ENCODE measurements at places on chromosomes 12 and 14. TPM values are rescaled to one million over a fixed set of nuclear protein-coding genes. Genes with fewer than 3 reads are reported as not detected.

SIX1 gene
- 6.0 TPM for total RNA-seq

HRK gene
- total RNA-seq, result not detected

TAS2R42 gene
- not detected for total RNA-seq

C3AR1 gene
- total RNA-seq, result 0.24 TPM

LYZ gene
- not detected for total RNA-seq

GRCh38 chr12:8894378-8894777 is 19.9 kb upstream of the PHC1 start:
- H3K4me3 ChIP-seq, result no peak overlapping the region
- H3K36me3 ChIP-seq, result no peaks in the 10 kb centered on the region
- H3K4me1 ChIP-seq, result no peaks in the 10 kb centered on the region
- H3K27ac ChIP-seq, result no peak overlapping the region
- DNase-seq, result no peak
- H3K27me3 ChIP-seq, result peaks cover 2% of the 10 kb centered on the region

DNA sequence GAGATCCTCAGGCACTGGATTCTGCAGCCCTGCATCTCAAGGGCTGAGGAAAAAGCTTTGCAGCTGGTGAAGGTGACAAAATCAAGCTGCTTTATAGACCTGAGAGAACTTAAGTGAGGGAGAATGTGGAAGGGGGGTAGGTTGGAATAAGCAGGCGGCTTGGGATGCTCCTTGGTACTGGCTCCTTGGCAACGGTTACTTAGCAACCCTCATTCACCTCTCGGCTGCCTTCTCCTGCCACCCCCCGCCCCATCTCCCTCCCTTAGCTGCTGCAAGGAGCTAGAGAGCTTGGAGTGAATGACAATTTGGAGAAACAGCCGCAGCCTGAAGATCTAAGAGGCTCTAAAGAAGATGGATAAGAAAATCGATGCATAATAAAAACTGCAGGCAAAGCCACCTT is 44.1 kb upstream of the CISTR start:
- no peak for DNase-seq
- H3K27ac ChIP-seq, result no peak overlapping the region
- H3K4me3 ChIP-seq, result no peak overlapping the region
- peaks cover 13% of the 10 kb centered on the region for H3K27me3 ChIP-seq
- H3K36me3 ChIP-seq, result no peaks in the 10 kb centered on the region
- H3K4me1 ChIP-seq, result no peaks in the 10 kb centered on the region

DNA sequence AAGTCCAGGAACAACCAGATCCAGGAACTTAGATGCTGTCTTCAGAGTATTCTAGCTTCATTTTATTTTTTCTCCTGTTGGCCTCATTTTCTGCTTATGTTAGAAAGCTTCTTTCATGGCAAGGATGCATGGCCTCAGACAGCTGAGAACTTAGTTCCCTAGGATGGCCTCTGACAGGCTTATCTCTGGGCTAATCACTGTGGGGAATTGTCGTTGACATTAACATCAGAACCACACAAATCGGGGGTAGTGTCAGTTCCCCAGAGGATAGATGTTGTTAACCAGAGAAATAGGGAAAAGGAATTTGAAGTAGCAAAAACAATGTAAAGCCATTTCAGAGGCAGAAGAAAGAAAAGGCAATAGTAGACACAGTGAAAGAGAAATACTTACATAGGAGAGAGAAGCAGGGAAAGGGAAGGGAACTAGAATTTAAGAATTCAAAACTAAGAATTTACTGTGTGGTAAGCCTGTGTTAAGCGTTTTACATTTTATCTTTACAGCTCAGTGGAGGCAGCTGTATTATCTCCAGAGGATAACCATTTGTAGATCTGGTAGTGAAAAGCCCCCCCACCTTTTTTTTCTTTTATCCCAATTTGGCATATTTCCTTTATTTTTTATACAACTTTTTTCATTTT is 21.8 kb downstream of the FUT8 start:
- H3K27ac ChIP-seq, result peak overlapping the region; percentile 60
- no peak for DNase-seq
- H3K4me1 ChIP-seq, result peaks cover 58% of the 10 kb centered on the region

DNA sequence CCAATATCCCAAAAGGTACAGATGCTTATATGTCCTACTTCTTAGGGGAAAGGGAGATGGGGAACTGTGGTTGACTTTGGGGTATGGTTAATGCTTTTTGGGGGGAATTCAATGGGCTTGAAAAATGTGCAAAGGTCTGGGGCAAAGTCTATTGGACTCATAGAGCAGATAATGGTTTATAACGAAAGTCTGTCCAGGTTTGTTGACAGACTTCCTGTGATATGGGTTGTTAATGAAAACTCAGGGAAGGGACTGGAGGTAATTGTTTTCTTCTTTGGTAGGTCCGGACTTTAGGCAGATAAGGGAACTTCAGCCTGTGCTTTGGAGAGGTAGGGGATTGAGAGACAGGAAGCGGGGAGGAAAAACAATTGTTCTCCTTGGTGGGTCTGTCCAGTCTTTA is 46.2 kb upstream of the LTA4H start:
- peaks cover 20% of the 10 kb centered on the region for H3K27me3 ChIP-seq
- DNase-seq, result no peak
- no peak overlapping the region for H3K27ac ChIP-seq
- peaks cover 11% of the 10 kb centered on the region for H3K4me1 ChIP-seq

- no peaks in the 10 kb centered on the region for H3K27me3 ChIP-seq
- H3K4me3 ChIP-seq, result no peak overlapping the region
- no peaks in the 10 kb centered on the region for H3K36me3 ChIP-seq
- peaks cover 33% of the 10 kb centered on the region for H3K4me1 ChIP-seq
- H3K27ac ChIP-seq, result peak overlapping the region; percentile 72
- peak; percentile 7 for DNase-seq
Measured at GRCh38 chr14:64566651-64567122, 16.9 kb downstream of the PPP1R36 start.

DNA sequence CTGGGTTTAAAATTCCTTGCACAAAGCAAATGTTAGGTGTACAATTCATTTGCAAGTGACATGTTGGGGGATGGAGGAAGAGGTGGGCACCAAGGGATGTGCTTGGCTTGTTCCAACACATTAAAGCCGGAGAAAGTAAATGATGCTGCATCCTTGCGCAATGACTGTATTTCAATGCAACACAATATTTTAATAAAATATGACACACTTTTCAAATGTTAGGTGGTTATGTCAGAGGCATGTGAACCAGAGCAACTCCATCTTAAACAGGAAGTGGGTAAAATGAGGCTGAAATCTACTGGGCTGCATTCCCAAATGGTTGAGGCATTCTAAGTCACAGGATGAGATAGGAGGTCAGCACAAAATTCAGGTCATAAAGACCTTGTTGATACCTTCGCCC is 53.6 kb upstream of the ARHGAP5 start:
- no peak overlapping the region for H3K4me3 ChIP-seq
- H3K36me3 ChIP-seq, result no peaks in the 10 kb centered on the region
- DNase-seq, result no peak
- peaks cover 33% of the 10 kb centered on the region for H3K4me1 ChIP-seq

- H3K36me3 ChIP-seq, result no peaks in the 10 kb centered on the region
- H3K27me3 ChIP-seq, result no peaks in the 10 kb centered on the region
- H3K27ac ChIP-seq, result no peak overlapping the region
- DNase-seq, result no peak
- no peaks in the 10 kb centered on the region for H3K4me1 ChIP-seq
Measured at GRCh38 chr12:97151481-97151880, 244.4 kb downstream of the NEDD1 start.

DNA sequence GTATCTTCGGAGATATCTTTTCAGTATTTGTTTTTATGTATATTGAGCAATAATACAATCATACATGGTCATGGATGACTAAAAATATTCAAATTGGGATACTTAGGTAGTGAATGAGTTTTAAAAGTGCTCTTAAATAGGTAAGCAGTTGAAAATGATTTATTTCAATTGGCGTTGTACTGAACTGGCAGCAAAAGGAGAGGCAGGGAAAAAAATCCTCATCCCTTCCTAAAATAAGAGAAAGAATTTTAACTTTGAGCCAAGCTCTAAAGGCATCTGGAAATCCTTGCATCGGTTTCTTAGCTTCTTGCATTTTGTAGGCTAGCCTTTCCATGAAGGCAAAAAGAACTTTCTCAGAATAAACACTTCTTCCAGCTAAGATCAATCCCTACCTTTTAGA is 125.2 kb downstream of the MGST1 start:
- H3K4me1 ChIP-seq, result no peaks in the 10 kb centered on the region
- no peak for DNase-seq
- no peak overlapping the region for H3K4me3 ChIP-seq
- H3K27ac ChIP-seq, result no peak overlapping the region

DNA sequence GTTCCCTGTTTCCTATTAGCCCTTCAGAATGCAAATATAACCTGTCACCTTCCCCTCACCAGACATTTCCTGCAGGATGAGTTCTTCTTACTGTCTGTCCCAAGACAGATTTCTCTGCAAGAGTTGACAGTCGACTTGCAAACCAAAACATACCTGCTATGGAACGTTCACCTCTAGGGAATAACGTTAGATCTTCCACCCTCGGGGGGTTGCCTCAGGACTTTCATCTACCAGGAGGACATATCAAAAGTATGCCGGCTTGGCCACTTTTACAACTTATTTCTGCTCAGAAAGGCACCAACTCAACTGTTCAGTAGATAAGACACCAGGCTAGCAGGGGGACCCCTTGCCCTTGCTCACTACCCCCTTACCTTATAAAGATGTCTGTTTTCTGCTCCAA is 92.5 kb downstream of the DAAM1 start:
- no peak for DNase-seq
- no peak overlapping the region for H3K4me3 ChIP-seq
- no peaks in the 10 kb centered on the region for H3K27me3 ChIP-seq
- H3K27ac ChIP-seq, result no peak overlapping the region
- H3K4me1 ChIP-seq, result peaks cover 70% of the 10 kb centered on the region
- H3K36me3 ChIP-seq, result peaks cover 21% of the 10 kb centered on the region

DNA sequence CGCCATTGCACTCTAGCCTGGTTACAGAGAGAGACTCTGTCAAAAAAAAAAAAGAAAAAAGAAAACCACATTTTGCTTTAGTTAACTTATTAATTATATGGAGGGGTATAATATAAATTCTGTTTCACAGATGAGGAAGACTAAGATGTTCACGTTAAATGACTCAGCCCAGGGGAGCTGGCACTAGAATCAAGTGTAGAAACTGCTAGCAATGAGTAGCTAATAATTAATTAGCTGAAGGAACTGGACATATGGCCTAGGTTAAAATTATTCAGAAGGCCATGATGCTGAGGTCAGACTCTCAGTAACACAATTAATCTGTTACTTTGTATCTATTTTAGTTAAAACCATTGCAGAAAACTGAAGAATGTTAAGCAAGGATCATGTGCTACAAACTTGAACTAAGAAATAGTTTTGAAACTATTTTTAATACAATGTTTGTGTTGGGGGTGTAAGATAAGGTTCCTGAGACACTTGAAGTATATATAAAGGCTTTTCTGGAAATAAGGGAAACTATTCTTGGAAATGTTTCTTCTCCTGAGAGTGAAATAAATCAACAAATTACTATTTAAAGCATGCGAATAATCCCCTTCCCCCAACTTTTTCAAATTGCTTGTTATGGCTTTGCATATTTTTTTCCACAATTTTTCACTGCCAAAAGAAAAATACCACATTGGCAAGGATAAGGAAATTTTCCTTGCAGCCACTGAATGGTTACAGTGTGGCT is 589.3 kb downstream of the SOX5 start:
- no peaks in the 10 kb centered on the region for H3K4me1 ChIP-seq
- no peaks in the 10 kb centered on the region for H3K36me3 ChIP-seq
- no peak overlapping the region for H3K27ac ChIP-seq
- H3K4me3 ChIP-seq, result no peak overlapping the region
- no peak for DNase-seq

DNA sequence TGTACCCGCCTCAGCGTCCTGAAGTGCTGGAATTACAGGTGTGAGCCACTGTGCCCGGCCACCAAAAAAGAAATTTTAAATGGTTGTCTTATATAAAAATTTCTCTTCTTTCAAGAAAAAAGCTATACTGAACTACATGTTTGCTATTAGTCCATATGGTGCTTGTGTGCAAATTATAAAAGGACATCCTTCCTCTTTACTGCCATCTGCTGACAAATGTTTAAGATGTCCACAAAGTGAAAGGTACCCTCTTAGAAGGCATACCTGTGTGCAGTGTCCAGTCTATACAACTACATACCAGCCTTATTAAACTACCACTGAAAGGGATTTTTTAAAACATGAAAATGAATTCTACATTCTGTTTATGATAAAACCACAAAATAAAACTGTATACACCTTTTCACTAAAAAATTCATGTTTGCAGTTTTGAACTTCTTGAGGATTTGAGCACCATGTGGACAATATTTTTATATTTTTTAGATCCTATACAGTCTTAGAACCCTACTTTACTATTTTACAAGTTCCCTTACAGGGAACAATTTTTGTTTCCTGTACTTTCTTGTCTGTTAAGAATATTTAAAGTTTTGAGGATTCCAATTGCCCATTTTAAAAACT is 32.8 kb upstream of the TOMM20L start:
- DNase-seq, result peak; percentile 2
- H3K4me3 ChIP-seq, result no peak overlapping the region
- H3K27ac ChIP-seq, result no peak overlapping the region
- peaks cover 32% of the 10 kb centered on the region for H3K36me3 ChIP-seq
- peaks cover 7% of the 10 kb centered on the region for H3K4me1 ChIP-seq

DNA sequence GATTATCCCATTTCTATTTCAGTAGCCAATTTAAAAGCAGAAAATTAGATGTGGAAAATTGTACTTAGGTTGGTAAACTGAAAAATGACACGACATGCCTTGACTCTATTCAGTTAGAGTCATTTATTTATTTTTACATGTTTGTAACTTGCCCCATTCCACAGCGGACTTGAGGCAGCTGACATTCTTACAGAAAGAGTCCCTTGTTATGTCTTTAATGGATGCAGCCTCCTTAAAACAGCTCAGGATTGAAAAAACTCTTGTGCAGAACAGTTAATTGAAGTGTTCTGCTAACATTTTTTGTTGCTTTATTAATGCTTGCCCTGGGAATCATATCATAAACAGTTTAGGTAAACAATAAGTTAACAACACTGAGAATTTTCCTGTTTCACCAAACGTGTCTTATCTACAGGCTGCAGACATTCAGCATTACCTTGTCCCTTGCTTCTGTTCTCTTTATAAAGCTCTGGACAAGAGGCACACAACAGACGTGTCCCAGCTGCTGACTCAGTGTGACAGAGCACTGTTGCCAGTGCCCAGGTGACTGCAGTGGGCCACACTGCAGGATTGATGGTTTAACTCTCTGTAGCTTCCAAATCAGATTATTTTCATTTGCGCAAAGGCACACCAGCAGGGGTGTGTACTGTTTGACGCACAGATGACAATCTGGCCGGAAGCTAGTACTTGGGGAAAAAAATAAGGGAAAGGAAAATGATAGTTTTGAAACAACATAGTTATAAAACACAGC is 101.6 kb downstream of the PELI2 start:
- no peak for DNase-seq
- no peaks in the 10 kb centered on the region for H3K27me3 ChIP-seq
- no peak overlapping the region for H3K4me3 ChIP-seq
- no peak overlapping the region for H3K27ac ChIP-seq
- no peaks in the 10 kb centered on the region for H3K36me3 ChIP-seq

Data from HFFc6 (cell line).